Renal cortex interstitium (tissue), 15 donors: ENCODE measurements at places on chromosomes 5 and 9.

DNA sequence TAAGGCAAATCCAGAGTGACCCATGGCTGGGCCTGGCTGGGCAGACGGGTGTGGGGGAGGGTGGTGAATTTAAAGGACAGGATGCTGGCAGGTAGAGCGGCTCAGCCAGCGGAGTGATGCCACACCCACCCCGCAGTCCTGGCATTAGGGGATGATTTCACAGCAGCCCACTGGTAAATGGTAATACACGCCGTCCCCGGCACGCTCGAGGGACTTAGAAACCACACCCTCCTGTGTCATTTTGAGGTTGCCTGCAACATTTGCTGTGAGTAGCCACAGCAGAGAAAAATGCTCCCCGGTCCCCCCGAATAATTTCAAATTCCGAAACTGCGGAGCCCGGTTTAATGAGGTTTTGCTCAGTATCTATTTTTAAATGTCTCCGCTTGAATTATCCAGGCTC lies 71.3 kb upstream of the FCN2 start:
- no peak for DNase-seq

- no peak for DNase-seq
These were observed 272.9 kb downstream of the PDE4D start for GRCh38 chr5:59620535-59621212.

GRCh38 chr5:83099445-83099844 lies 22.1 kb downstream of the XRCC4 start:
- no peak for DNase-seq

- DNase-seq = no peak
These were observed 27.2 kb downstream of the ATP6V0E1 start for GRCh38 chr5:173010547-173011464.

- no peak for DNase-seq
These were observed 179.5 kb downstream of the KIF4B start for GRCh38 chr5:155193029-155193428.

DNA sequence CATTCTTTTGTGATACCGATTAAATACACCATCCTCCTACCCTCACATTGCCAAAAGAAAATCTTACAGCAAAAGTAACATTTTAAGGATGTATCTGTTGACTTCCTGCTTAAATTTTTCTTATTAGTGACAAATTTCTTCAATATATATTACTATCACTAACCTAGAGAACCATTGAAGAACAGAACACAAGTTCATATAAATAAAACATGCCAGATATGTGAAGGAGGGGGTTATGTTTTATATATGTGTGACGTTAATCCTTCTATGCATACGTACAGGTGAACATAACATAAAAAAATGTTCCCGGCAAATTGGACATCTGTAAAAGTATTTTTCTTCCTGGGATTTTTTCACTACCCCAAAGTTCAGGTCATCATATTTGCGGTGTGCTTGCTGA lies at the start of gene OR13F1:
OR13F1 (plus strand) TSS at position 301 of the 400 bp plus-strand sequence; CDS start at position 301, 0 bp downstream.
- DNase-seq = no peak

DNA sequence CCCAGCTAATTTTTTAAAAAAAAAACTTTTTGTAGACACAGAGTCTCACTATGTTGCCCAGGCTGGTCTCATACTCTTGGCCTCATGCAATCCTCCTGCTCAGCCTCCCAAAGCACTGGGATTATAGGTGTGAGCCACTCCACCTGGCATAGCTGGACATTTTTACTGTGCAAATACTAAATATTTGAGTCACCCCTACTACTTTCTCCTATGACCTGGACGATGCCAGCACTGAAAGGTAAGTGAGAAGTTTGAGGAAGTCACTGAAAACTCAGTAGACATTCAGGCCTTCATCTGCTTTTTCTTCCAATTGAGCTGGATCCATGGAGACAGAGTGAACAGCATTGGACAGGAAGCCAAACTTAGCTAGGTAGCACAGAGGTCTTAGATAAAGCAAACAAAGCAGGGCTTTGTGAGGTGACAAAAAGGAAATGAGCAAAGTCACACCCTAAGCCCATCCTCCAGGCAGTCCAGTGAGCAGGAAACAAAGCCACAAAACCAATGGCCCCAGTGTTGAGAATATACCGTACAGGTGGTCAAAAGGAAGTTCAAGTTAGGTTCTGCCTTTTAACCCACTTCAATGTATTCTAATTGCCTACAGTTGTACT lies 192.6 kb upstream of the RASA1 start:
- no peak for DNase-seq

GRCh38 chr9:6782981-6783380 lies 25.2 kb downstream of the KDM4C start:
- DNase-seq = no peak

DNA sequence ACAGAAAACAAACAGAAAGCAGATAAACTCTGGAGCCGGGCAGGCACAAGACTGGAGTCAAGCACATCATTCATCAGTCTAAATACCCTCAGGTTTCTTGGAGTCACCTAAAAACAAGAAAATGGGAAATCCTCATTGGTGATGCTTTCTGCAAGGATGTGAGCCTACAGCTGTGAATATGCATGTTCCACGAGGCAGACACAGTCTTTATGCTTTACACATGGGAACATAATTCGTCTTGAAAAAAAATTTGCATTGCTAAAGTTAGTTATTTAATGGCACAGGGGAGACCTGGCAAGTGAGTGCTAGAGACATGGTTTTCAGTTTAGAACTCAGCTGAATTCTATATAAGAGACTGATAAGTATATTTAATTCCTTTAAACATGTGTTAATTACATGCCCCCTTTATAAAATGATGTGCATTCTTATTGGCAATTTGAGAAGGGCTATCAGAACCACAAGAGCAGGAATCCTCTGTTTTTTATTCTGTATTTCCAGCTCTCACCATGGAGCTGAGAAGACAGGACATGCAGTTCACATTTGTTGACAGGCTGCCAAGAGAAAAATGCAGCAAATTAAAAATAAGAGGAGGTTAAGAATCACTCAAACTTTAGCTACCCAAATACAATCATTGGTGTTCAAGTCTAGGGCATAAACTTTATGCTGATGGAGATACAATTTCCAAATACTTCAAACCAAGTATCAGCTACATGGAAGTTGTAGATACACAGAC lies 438.0 kb upstream of the MPDZ start:
- DNase-seq = no peak

GRCh38 chr5:342501-343460 lies 21.3 kb downstream of the AHRR start:
- no peak for DNase-seq

DNA sequence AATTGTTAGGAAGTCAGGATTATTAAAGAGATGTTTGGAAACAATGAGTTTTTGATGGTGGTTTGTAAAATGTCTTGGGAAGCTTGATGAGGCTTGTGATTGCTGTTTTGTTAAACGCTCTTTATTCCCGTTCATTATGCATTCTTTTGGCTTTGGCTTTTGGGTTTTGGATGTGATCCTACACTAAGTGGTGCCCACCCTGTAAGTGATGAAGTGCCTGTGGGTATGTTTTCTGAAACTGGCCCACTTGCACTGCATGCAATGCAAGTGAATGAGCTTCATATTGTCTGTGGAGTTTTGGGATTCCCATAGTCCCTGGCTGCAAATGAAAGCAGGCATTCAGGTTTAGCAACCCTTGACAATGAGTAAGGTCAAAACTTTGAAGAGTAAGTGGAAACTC lies 1035.5 kb upstream of the WWC1 start:
- no peak for DNase-seq

DNA sequence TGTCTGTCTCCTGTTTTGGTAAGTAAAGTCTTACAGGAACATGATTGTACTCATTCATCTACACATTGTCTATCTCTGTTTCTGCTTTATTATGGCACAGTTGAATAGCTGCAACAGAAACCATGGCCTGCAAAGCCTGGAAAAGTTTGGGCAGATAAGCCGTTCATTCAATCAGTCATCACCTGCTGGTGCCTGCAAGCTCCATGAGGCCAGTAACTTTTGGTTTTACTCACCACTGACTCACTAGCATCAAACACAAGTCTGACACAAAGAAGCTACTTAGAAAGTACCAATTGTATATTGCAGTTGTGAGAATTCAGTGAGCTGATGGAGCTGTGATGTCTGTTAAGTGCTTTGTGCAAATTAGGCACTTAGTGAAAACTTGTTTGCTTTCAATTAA lies 373.6 kb upstream of the SGCD start:
- no peak for DNase-seq

- no peak for DNase-seq
These were observed 942.3 kb downstream of the TAF11L14 start for GRCh38 chr5:18576586-18576985.

DNA sequence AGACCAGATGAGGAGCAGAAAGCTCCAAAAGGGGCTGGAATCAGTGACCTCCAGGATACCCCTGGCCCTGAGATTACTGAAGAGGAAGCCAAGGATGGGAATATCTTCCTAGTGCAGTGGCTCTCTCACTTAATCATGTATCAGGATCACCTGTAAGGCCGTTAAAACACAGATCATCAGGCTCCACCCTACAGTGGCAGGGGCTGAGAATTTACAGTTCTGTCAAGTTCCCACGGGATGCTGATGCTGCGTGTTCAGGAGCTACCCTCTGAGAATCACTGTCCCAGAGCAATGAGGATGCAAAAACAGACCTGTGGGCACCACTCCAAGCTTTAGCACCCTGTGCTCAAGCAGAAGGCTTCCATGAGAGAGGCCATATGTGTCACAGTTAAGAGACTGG lies 291.9 kb downstream of the ASTN2 start:
- DNase-seq = no peak

GRCh38 chr5:147487031-147487750 lies 22.7 kb downstream of the DPYSL3 start:
- DNase-seq = no peak
